ENCODE measurements at places on chromosomes 6 and 20.

GRCh38 chr6:119025793-119026192 is 52.7 kb downstream of the FAM184A start:
- DNase-seq, result no peak

- no peak for DNase-seq
Observed at GRCh38 chr20:34085544-34086040, 26.5 kb downstream of the EIF2S2 start.

GRCh38 chr20:17611540-17612286 is 41.8 kb downstream of the DSTN start:
- no peak for DNase-seq

DNA sequence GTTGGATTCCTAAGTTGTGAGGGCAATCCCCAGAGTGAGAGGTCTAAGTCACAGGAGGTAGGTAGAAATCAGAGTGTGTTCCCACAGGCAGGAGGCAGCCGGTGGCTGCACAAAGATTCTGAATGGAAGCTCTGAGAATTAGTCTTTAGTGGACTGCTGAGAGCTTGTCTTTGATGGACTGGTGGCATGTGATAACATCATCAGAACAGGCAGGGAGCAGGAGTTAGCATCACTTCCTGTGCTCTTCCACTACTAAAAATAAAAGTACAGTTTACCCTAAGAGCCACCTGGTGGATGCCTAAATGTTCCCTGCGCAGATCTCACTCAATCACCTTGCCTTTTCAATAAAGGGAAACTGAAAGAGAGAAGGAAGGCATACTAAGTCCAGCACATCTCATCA is 294.6 kb upstream of the POU3F2 start:
- no peak for DNase-seq
